Choroid plexus epithelial cell (primary cell): ENCODE measurements at places on chromosomes 11 and 22.

- no peak for DNase-seq
These were observed 4.2 kb downstream of the CCND1 start for GRCh38 chr11:69644962-69645675.

- no peak for DNase-seq
These were observed 5.7 kb upstream of the SMARCB1 start for GRCh38 chr22:23781065-23781464.

- no peak for DNase-seq
These were observed 7.8 kb downstream of the LARGE2 start for GRCh38 chr11:45930031-45930794.

DNA sequence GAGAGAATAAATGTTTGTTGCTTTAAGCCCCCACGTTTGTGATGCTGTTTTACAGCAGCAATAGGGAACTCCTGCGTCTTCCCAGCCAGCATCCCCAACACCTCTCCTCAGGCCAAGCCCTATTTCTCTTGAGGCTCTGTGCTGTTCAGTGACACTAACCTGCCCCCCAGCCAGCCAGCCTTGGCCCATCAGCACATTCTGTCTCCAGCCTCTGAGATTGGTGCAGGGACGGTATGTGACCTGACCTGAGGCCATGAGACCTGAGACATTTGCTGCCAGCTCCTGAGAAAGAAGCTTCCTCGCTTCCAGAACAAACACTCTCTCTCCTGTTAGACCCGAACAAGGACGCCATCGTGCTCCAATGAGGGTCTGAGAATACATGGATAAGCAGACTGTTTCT lies 38.5 kb upstream of the SLC35C1 start:
- no peak for DNase-seq

- peak; percentile 65 for DNase-seq
These were observed at the start of gene INPP5J for GRCh38 chr22:31122532-31123291. Gene INPP5J, plus strand, starts transcription at chr22:31122966. Its CDS starts 49 bp downstream, at chr22:31123015.

DNA sequence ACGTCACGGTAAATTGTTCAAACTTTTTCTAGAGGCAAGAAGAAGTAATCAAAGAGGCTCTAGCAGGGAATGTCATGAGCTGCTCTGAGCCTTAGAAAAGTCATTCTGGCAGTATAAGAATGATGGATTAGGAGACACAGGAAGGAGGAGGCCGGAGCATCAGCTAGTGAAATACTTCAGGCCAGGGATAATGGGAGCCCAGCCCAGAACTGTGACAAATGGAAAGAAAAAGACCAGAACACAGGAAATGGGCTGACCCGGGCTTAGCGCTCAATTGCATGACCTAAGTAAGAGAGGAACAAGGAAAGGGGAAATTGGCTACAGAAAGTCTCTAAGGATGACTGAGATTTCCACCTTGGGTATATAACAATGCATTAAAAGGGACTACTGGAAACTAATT lies 108.6 kb downstream of the LARGE1 start:
- peak; percentile 37 for DNase-seq

DNA sequence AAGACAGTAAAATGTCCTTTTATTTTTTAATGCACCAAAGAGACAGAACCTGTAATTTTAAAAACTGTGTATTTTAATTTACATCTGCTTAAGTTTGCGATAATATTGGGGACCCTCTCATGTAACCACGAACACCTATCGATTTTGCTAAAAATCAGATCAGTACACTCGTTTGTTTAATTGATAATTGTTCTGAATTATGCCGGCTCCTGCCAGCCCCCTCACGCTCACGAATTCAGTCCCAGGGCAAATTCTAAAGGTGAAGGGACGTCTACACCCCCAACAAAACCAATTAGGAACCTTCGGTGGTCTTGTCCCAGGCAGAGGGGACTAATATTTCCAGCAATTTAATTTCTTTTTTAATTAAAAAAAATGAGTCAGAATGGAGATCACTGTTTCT lies 1.1 kb upstream of the CCND1 start:
- no peak for DNase-seq

DNA sequence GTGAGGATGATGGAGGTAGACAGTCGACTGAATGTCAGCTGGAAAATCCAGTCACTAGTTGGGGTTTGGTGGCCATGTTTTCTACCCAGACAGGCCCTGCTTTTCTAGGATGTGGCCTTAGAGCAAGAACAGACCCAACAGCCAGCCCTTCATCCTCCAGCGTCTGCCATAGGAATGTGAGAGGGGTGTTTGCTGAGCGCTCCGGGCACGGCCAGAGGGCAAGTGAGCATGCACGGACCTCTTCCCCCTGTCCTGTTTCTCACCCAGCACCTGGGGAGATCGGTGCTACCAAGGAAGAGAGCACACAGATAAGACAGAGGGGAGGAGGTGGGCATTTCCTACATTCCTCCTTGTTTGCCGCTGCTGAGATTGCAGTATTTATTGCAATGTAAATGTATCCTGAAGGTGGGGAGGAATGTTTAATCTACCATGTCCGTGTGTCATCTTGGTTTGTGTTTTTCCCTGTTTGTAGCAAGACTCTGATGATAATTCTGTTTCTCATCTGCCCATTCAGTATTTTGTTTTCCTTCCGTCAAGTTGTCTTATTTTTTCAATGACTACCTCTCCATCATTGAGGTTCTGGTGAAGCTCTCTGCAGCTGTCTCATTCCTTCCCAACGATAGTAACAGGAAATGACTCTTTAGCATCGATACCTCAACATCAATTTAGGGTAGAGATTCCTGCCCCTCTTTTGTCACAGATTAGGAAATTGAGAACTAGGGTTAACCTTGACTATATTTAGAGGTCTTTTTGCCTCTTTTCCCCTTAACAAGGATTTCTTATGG lies 4.9 kb upstream of the ATF4 start:
- DNase-seq = no peak

- DNase-seq = peak; percentile 57
These were observed 627 bp downstream of the ASCL2 start for GRCh38 chr11:2269601-2270321.

GRCh38 chr11:123439616-123440015 lies 9.5 kb downstream of the GRAMD1B start:
- DNase-seq = no peak

- no peak for DNase-seq
These were observed 6.0 kb upstream of the KLHL35 start for GRCh38 chr11:75439026-75439425.

- no peak for DNase-seq
These were observed 85.1 kb downstream of the PHF21B start for GRCh38 chr22:44924710-44925109.

DNA sequence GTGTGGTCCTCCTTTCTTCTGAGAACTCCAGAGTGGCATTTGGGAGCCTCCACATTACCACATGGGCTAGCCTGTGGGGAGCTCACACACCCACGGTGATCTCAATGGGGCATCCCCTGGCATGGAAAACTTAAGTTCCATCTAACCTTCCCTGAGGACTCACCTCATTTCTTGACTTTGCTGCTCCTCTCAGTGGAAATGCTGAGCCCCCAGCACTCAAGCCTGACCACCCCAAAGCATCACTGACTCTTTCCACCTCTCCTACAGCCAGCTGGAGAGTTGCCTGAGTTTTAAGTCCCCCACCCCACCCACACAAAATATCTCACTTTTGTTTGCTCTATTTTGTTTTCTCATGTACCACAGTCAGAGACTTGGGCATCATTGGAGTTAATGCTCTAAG lies 23.8 kb upstream of the PARVA start:
- DNase-seq = no peak

- DNase-seq = no peak
These were observed 16.0 kb downstream of the CLTCL1 start for GRCh38 chr22:19275513-19275912.

GRCh38 chr11:47355283-47356128 lies 3.0 kb upstream of the MYBPC3 start:
- DNase-seq = peak; percentile 94

GRCh38 chr11:9861860-9862725 lies 198.2 kb downstream of the SWAP70 start:
- peak; percentile 95 for DNase-seq

DNA sequence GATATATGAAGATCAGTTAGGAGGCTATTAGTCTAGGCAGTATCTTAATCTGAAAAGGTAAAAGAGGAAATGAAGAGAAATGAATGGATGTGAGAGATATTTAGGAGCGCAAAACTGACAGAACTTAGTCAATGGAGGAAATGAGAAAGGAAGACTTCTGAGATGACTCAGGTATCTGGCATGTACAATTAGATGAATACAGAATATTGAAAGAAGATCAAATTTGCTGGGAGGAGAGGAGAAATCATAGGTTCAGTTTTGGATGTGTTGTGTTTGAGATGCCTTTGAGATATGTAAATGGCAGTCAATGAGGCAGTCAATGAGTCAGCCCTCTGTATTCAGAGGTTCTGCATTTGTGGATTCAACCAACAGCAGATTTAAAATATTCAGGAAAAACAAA lies 42.9 kb upstream of the GAB2 start:
- peak; percentile 41 for DNase-seq

- no peak for DNase-seq
These were observed 21.4 kb upstream of the FGF3 start for GRCh38 chr11:69840371-69841169.

DNA sequence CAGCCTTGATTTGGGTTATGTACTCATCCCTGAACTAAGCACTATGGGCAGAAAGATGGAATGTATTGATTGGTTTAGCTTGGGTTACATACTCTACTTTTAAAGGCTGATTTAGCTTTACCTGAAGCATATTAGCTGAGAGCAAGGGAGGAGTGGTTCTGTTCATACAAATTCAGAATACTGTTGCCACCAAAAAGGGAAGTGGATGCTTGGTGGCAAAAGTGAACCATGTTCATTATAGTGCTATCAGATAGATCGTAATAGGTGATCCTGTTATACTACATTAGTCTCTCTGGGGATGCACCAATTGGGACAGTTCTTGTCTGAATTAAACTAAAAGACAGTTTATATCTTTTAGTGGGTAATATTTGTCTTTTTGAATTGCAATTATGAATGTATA lies 44.5 kb upstream of the RRM1 start:
- no peak for DNase-seq

DNA sequence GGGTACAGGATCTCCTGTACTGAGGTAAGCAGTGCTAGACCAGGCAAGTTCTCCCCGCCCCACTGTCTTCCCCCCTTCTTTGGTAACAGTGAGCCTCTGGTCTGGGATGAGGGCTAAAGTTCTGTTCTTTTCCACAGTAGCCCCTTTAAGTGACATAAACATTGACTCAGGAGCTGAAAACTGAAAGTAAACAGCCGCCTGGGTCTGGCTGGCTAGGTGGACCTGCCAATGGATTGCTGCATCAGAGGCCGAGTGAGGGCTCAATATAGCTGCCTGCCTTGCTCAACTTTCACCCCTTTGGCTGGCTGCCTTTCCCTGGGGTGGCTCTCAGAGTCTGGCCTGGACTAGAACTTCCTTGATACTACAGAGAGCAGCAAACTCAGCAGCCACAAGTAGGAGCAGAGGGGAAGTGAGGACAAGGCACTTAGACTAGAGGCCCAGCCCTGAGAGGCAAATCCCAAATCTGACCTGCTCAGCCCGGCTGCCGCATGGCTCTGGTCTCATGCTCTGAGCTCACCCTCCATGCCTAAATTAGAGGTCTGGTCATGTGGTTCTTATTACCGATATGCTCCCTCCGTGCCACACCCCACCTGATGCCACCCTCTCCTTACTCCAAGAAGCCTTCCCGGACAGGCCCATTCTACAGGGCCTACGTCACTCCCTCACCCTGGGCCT lies 9.6 kb upstream of the UCP3 start:
- peak; percentile 96 for DNase-seq

DNA sequence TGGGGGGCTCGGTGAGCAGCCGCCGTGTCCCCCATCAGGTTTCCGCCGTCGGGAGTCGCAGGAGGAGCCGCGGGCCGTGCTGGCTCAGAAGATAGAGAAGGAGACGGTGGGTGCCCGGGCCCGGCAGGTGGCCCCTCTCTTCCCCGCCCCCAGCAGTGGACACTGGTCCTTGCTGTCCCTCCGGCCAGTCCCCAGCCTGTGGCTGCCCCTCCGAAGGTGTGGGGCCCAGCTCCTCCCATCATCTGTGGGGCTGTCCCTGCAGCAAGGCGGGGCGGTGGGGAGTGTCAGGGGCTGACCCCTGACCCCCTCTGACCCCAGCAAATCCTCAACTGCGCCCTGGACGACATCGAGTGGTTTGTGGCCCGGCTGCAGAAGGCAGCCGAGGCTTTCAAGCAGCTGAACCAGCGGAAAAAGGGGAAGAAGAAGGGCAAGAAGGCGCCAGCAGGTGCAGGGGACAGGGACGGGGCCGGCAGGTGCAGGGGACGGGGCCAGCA lies 15.3 kb downstream of the EPS8L2 start:
- DNase-seq = no peak

DNA sequence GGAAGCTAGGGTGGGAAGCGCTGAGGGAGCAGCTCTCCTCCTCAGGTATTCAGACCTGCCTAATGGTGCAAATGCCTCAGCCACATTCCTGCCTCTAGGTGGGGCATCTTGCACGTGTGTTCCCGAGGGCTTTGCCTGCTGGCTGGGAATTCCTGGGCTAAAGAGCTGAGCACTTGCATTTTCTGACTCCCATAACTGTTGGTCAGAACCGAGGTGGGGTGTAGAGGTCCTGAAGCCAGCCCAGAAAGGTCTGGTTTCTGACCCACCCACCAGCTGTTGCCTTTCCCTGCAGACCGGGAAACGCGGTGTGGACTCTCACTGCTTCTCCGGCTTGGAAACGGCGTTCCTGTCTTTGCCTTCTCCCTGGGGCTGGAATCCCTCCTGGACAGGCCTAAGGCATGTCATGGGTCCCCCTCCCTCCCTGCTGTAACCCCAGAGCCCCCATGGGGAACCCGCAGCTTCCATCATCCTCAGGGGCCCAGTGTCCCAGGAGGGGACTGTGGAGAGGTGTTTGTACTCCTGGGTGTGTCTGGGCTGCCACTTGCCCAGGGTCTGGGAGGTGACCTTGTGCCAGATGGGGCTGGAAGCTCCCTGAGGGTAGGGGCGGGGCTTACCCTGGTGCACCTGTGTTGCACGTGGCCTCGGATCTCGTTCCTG lies 24.0 kb upstream of the SMIM38 start:
- peak; percentile 84 for DNase-seq

DNA sequence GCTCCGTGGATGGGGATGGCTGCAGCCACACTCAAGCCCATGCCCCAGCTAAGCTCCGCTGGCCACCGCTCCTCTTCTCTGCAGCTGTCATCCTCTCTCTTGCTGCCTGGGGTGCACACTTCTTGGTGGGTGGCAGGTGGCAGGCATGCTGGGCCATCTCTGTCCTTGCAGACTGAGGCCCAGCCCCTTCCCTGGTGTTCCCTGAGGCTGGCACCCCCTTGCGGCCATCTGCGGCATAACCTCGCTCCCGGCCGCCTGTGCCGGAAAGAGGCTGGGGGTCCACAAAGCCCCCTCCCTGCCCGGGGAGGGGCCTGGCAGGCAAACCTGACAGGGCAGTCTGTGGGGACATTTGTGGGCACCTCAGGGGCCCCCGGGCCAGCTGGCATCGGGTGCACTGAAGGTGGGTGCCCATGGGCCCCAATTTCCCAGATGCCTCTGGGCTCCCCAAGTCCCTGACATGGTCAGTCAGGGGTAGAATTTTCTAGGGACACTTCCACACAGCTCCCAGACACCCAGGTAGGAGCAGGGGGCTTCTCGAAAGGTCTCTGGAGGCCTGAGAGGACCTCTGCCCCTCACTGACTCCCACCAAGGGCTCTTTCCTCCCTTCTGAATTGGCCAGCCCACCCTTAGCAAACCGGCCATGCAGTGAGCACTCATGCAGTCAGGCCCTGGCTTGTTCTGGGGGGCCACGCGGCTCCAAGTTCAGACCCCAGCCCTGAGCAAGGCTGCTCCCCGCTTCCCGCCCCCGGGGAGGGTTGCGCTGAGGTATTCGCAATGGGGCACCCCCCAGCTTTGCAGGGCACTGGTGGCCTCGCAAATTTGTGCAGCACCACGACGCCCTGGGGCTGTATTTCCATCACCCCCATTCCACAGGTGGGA lies 23.5 kb upstream of the TH start:
- peak; percentile 34 for DNase-seq
